ENCODE measurements at places on chromosomes 16 and 17.

DNA sequence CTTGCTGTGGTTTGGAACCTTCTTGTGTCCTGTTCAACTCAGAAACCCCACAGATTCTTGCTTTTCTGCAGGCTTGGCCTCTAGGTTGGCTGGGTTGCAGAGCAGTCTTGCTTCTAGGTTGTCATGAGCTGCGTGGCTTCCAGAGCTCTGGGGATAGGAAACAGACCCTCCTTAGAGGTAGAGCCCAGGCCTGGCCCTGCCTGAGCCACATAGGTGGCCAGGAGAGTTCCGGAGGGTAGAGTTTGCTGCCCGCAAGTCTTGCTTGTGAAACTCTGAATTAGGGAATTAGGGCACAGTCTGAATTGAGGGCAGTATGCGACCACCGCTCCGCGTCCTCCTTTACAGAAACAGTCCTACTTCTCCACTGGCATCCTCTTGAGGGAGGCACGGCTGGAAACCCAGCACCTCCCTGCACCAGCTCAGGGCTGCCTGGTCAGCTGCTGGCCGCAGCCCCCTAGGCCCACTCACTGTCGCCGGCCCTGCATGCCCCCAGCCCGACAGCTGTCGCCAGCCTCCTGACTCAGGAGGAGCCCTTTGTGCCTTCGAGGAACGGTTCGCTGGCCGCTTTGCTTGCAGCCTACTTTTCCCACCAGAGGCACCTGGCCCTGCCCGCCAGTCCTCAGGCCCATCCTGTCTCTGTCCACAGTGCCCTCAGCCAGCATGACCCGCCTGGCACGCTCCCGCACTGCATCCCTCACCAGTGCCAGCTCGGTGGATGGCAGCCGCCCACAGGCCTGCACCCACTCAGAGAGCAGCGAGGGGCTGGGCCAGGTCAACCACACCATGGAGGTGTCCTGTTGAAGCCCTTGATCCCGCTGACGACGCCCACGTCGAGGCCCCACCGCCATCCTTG, 4.3 kb upstream of the SETD6 start:
- no peak for DNase-seq

- no peak for DNase-seq
Observed at GRCh38 chr16:61595605-61596004, 440.6 kb downstream of the CDH8 start.

- DNase-seq, result no peak
Observed at GRCh38 chr16:53904533-53904932, 200.6 kb downstream of the FTO start.

GRCh38 chr16:89166696-89167424, 4.7 kb upstream of the CDH15 start:
- no peak for DNase-seq

GRCh38 chr17:4785311-4786105, 656 bp downstream of the VMO1 start:
- no peak for DNase-seq

DNA sequence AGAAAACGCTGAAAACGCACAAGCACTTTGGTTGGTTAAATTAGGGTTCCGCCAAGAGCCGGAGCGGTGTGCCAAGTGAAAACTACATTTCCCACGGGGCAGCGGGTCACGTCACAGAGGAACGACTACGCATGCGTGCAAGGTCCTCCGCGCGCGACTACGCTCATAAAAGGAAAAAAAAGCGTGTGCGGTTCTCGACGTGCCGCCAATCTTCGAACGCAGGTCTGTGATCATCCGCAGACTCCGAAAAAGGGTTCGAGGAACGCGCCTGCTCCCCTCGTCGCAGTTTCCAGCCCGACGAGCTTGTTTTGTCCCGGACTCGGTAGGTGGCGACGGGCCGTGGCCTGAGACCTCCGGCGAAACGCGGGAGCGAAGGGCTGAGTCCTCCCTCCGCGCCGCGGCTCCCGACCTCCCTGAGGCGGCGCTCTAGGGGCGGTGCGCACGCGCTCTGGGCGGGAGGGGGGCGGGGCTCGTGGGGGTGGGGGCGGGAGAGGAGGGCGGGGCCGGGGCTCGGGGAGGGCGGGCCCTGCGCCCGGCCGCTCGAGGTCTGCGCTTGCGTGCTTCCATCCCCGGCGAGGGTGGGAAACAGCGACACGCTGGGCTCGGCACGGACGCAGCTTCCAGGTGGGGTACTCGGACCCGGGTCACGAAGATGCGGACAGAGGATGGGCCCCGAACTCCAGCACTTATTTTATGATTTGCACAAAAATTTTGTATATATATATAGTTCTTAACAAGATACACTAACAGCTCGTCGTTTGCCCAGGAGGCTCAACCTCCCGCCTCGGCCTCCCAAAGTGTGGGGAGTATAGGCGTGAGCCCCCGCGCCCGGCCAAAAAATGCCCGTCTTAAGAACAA, at the start of gene SGF29:
Gene SGF29 (plus strand): TSS at position 145 of the 858 bp plus-strand sequence. CDS start 27,150 bp downstream, outside the sequence.
- DNase-seq, result peak; percentile 88

DNA sequence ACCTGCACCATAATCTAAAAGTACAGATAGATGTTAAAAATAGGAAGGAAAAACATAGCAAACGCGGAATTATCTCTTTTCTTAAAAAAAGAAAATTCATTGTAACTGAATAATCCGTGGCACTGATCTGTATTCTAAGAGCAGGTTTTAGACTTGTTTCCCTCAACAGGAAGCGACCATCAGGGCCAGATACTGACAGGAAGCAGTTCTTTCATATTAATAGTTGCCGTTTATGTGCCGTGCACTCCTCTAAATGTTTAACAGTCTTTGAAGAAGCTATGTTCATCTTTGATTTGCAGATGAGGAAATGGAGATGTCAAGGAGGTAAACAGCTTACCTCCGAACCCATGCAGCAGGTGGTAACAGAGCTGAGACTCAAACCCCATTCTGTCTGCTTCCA, 23.6 kb downstream of the DYNLRB2 start:
- DNase-seq, result no peak

- peak; percentile 99 for DNase-seq
Observed at GRCh38 chr16:4416200-4417032, at the start of gene CORO7. Gene CORO7, minus strand, starts transcription at chr16:4416596. Its CDS starts 78 bp downstream, at chr16:4416518.

GRCh38 chr17:72812823-72813222, 279.7 kb downstream of the SLC39A11 start:
- DNase-seq, result no peak

DNA sequence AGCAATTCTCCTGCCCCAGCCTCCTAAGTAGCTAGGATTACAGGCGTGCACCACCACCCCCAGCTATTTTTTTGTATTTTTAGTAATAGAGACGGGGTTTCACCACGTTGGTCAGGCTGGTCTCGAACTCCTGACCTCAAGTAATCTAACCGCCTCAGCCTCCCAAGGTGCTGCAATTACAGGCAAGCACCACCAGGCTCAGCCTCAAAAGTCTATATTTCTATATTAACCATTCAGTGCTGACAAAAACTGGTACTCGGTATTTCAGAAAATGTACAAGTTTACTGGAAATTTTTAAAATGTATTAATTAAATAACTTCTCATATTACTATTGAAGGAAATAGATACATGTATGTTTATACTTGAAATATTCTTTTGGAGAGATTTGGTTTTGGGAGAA, 1.4 kb upstream of the HEXD start:
- DNase-seq, result no peak

DNA sequence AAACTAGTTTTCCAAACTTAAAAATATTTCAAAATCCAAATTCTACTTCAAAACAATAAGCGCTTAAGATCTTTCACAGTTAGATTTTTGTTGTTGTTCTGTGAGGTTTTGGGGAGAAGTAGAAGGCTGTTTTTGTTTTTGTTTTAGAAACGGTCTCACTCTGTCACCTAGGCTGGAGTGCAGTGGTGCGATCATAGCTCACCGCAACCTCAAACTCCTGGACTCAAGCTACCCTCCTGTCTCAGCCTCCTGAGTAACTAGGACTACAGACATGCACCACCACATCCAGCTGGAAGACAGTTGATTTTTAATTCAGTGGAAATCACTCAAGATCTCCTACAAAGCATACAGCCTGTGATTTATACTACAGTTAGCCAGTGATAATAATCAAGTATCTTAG, 2.7 kb downstream of the SHCBP1 start:
- DNase-seq, result no peak

Measured in T-helper 9 cell (primary cell).